ENCODE measurements at places on chromosomes 7 and 10. TPM values are rescaled to one million over a fixed set of nuclear protein-coding genes. Genes with fewer than 3 reads are reported as not detected.

DNA sequence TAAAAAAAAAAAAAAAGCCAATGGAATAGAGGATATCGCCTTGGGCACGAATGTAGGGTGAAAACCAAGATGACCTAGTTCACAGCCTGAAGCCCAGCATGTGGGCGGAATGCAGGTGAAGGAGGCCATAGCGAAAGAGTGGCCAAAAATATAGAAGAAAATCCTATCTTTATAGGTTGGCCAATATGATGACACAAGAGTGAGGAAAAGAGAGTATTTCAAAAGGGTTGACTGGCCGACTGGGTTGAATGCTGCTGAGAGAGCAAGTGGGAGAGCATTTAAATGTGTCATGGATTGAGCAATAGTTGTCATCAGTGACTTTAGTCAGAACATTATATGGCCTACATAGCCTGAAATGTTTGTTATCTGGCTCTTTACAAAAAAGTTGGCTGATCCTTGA lies 17.2 kb upstream of the GLI3 start:
- no peaks in the 10 kb centered on the region for H3K4me1 ChIP-seq
- H3K27me3 ChIP-seq, result no peaks in the 10 kb centered on the region
- H3K27ac ChIP-seq, result no peak overlapping the region
- DNase-seq, result no peak

DNA sequence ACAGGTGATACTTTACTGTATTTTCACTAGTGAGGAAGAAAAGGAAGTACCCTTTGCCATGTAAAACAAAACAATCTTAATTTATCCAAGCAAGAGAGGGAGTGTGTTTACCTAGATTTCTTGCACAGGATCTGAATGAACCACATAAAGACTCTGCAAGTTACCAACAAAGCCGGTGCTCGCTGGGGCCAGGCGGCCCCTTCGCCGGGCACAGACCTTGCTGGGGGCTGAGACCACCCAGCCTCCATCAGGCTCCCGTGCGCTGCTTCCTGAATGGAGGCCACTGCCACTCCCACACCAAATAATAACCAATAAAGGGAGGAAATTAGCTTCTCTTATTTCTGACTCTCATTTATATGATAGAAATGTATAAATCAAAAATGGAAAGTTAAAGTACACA lies 625.0 kb upstream of the ADARB2 start:
- no peaks in the 10 kb centered on the region for H3K36me3 ChIP-seq
- no peaks in the 10 kb centered on the region for H3K27me3 ChIP-seq
- H3K4me3 ChIP-seq, result no peak overlapping the region

TOMM7 gene
- 414 TPM for total RNA-seq

DNA sequence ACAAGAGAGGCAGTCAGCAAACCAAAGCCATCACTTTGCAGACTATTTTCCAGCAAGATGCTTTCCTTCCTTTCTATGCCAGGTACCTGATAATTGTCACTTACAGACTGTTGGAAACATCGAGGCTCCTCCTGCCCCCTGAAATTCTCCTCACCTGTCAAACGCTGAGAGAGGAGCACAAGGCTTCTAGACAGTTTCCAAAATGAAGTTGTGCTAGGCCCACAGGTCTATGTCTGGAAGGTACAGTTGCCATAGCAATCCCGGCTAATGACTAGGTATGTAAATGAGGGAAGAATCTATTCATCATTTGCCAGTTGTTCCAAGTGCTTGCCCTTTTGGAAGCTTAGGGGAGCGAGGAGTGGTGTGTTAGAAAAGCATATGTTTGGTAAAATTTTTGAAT lies 334.4 kb downstream of the CALN1 start:
- no peaks in the 10 kb centered on the region for H3K4me1 ChIP-seq
- no peaks in the 10 kb centered on the region for H3K27me3 ChIP-seq
- DNase-seq, result no peak
- no peak overlapping the region for H3K4me3 ChIP-seq

GRCh38 chr10:3238115-3238871 lies 65.7 kb upstream of the PITRM1 start:
- H3K4me3 ChIP-seq, result no peak overlapping the region
- H3K27me3 ChIP-seq, result no peaks in the 10 kb centered on the region
- no peak overlapping the region for H3K27ac ChIP-seq

DYDC2 gene
- not detected for total RNA-seq

- peaks cover 4% of the 10 kb centered on the region for H3K36me3 ChIP-seq
- H3K27me3 ChIP-seq, result no peaks in the 10 kb centered on the region
- H3K27ac ChIP-seq, result peak overlapping the region; percentile 85
- peak overlapping the region; percentile 75 for H3K4me3 ChIP-seq
- peaks cover 69% of the 10 kb centered on the region for H3K4me1 ChIP-seq
Observed at GRCh38 chr7:105677817-105678573, 96.7 kb upstream of the EFCAB10 start.

DNA sequence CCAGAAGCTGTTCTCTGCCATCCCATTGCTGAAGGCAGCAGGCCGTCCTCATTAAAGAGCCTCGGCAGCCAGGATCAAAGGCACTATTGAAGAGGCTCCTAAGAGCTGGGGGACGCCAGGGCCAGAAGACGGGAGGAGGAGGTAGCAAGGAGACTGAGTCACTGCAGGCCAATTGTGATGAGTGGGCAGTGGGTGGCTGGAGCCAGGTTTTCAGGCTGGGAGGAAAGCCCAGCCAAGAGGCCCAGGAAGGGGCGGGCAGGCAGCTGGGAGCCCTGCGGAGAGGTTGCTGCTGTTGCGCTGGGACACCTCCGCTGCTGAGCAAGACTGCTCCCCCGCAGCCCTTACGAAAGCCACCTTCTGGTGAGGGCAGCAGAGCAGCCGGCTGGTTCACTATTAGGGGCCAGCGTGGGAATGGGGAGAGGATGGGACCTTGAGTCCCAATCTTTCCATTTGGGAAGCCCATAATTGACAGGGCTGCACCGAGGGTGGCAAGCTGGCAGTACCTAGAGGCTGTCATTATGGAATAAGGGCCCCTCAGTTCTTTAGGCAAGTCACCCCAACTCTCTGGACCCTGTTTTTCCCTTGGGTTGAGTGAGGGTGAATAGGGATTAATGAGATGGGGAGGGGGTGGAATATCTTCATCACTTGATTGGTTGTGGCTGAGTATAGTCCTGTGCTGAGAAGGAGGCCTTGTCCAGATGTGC lies 48.4 kb downstream of the UNC5B start:
- H3K36me3 ChIP-seq, result no peaks in the 10 kb centered on the region
- no peak overlapping the region for H3K4me3 ChIP-seq
- no peak overlapping the region for H3K27ac ChIP-seq
- DNase-seq, result no peak

GRCh38 chr7:91787931-91788330 lies 92.6 kb downstream of the MTERF1 start:
- H3K4me1 ChIP-seq, result no peaks in the 10 kb centered on the region
- H3K36me3 ChIP-seq, result no peaks in the 10 kb centered on the region
- H3K27me3 ChIP-seq, result no peaks in the 10 kb centered on the region
- no peak overlapping the region for H3K4me3 ChIP-seq
- no peak overlapping the region for H3K27ac ChIP-seq

- H3K27ac ChIP-seq, result no peak overlapping the region
- H3K36me3 ChIP-seq, result no peaks in the 10 kb centered on the region
- DNase-seq, result no peak
- H3K4me3 ChIP-seq, result no peak overlapping the region
- H3K27me3 ChIP-seq, result no peaks in the 10 kb centered on the region
Observed at GRCh38 chr10:121426307-121426706, 171.9 kb downstream of the FGFR2 start.

GRCh38 chr7:24741679-24742505 lies 15.4 kb downstream of the GSDME start:
- H3K36me3 ChIP-seq, result no peaks in the 10 kb centered on the region
- no peak overlapping the region for H3K27ac ChIP-seq
- H3K4me1 ChIP-seq, result no peaks in the 10 kb centered on the region
- peaks cover 2% of the 10 kb centered on the region for H3K27me3 ChIP-seq
- H3K4me3 ChIP-seq, result no peak overlapping the region
- DNase-seq, result no peak

- H3K27ac ChIP-seq, result no peak overlapping the region
- no peak for DNase-seq
- H3K4me1 ChIP-seq, result no peaks in the 10 kb centered on the region
- no peak overlapping the region for H3K4me3 ChIP-seq
Observed at GRCh38 chr10:43825421-43825820, 176.7 kb upstream of the ZNF32 start.

DNA sequence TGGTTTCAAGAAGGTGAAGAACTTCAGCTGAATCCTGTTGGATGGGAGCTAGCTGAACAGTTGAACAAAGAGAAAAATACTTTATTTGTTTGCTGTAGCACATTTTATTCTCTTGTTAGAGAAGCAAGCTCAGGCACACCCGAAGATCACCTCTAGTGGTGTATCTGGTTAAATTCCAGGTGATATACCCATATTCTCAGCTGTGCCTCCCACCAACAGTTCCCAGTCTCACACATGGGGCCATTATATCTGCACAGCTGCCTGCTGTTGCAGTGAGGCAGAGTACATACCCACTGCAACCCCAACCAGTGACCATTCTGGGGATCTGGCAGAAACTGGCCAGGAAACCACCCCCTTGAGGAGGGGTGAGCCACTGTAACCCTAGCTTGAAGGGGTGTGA lies 9.2 kb downstream of the BTAF1 start:
- H3K27ac ChIP-seq, result no peak overlapping the region
- no peak for DNase-seq
- peaks cover 10% of the 10 kb centered on the region for H3K4me1 ChIP-seq
- no peaks in the 10 kb centered on the region for H3K27me3 ChIP-seq
- H3K36me3 ChIP-seq, result peaks cover 33% of the 10 kb centered on the region

DNA sequence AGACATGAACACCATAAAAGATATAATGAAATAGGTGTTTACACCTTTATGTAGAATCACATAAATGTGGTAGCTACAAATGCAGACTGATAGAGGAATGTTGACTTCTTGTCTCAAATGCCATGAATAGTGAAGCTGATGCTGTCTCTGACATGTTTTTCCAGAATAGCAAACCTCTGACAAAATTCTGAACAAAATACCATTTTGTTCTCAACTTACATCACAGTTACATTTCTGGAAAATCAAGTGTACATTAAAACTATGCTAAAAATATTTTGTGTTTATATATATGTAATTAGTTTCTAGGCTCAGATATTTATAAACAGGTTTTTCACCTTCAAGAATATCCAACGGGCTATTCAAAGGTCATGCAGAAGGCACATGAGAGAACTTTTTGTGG lies 16.8 kb upstream of the PTPN12 start:
- no peak overlapping the region for H3K4me3 ChIP-seq
- H3K36me3 ChIP-seq, result no peaks in the 10 kb centered on the region
- H3K27ac ChIP-seq, result no peak overlapping the region
- DNase-seq, result no peak
- H3K4me1 ChIP-seq, result no peaks in the 10 kb centered on the region
- H3K27me3 ChIP-seq, result peaks cover 7% of the 10 kb centered on the region

- H3K4me3 ChIP-seq, result peak overlapping the region; percentile 67
- no peak for DNase-seq
- no peaks in the 10 kb centered on the region for H3K36me3 ChIP-seq
- peaks cover 22% of the 10 kb centered on the region for H3K4me1 ChIP-seq
- no peaks in the 10 kb centered on the region for H3K27me3 ChIP-seq
Observed at GRCh38 chr10:3452683-3453361, 280.2 kb upstream of the PITRM1 start.

DNA sequence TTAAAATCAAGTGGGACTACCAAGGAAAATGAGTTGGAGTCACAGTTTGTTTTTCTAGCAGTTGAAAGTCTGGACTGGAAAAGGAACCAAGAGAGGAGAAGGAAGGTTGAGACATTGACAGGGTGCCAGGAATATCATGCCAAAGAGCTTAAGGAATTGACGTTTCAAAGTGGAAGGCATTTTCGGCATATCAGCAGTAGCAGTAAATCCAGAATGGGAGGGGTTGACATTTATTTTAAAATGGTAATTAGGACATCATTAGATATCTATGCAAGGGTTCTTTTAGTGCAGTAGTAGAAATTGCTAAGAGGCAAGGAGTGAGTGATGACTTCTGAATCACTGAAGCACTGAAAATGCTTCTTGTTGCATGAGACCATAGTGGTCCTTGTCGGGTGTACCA lies 335.9 kb upstream of the PLXDC2 start:
- no peak for DNase-seq
- H3K27me3 ChIP-seq, result no peaks in the 10 kb centered on the region
- H3K4me1 ChIP-seq, result no peaks in the 10 kb centered on the region
- no peak overlapping the region for H3K4me3 ChIP-seq
- no peak overlapping the region for H3K27ac ChIP-seq
- no peaks in the 10 kb centered on the region for H3K36me3 ChIP-seq

GRCh38 chr10:80141696-80142460 lies 9.3 kb downstream of the PLAC9 start:
- no peak for DNase-seq
- H3K27me3 ChIP-seq, result no peaks in the 10 kb centered on the region
- peaks cover 17% of the 10 kb centered on the region for H3K4me1 ChIP-seq
- no peaks in the 10 kb centered on the region for H3K36me3 ChIP-seq

SH2D4B gene
- total RNA-seq, result 0.25 TPM

DNA sequence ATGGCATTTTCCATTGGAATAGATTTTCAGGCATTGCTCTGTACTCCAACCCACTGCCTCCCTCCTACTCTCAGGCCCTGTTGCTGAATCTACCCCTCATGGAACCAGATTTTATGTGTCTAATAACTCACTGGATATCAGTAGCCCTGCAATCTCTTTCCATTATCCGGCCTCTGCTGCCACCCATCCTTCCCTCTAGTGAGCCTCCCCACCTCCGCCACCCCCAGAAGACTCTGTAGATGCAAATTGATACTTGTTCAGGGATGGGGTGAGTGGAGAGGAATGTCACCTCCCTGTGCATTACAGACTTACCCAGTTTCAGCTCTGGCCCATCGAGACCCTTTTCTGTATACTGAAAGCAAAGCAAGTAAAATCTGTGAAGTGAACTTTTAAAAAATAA lies 52.3 kb upstream of the PHYHIPL start:
- H3K27me3 ChIP-seq, result no peaks in the 10 kb centered on the region
- H3K4me3 ChIP-seq, result no peak overlapping the region
- no peaks in the 10 kb centered on the region for H3K4me1 ChIP-seq
- no peak overlapping the region for H3K27ac ChIP-seq

ORC5 gene
- total RNA-seq, result 16.7 TPM

DNA sequence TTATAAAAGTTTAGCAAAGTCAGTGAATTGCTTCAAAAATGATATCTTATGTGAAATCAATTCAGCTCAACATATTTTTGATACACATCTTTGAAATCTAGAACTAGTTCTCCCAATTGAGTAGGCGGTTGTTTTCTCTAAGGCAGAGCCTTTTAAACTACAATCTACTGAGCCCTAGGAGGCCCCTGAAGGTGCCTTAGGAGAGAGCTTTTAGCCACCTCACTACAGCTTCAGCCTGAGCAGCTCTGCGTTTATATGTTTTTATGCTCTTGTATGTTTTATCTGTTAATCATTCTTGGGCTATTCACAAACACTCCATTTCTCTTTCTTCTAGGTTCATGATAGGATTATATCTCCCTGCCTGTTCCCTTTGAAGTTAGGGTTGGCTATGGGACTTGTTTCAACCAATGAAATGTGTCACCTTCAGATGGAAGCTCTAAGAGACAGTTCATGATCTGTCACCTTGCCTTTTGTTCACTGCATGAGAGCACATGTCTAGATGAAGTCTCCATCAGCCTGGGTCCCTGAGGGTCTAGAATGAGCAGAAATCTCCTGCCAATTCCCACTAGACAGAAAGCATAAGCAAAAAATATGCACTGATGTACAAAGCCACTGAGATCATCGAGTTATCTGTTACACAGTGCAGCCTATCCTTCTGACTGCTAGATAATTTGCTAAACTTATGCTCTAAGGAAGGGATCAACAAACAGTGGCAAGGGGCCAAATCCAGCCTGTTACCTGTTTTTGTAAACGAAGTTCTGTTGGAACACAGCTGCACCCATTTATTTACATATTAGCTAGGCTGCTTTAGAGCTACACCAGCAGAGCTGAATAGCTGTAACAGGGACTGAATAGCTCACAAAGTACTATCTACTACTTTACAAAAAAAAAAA lies 128.5 kb upstream of the CDK1 start:
- no peaks in the 10 kb centered on the region for H3K4me1 ChIP-seq
- no peaks in the 10 kb centered on the region for H3K36me3 ChIP-seq
- H3K4me3 ChIP-seq, result no peak overlapping the region
- no peak overlapping the region for H3K27ac ChIP-seq
- no peaks in the 10 kb centered on the region for H3K27me3 ChIP-seq

TAS2R3 gene
- 0.59 TPM for total RNA-seq

ITIH2 gene
- not detected for total RNA-seq
